ENCODE measurements at places on chromosomes 12 and 14.

- DNase-seq = no peak
These were observed 131.7 kb downstream of the C12orf75 start for GRCh38 chr12:105461944-105462762.

- no peak for DNase-seq
These were observed 7.6 kb downstream of the KIF26A start for GRCh38 chr14:104145826-104146601.

GRCh38 chr12:10590966-10591365 lies 22.4 kb downstream of the MAGOHB start:
- no peak for DNase-seq

DNA sequence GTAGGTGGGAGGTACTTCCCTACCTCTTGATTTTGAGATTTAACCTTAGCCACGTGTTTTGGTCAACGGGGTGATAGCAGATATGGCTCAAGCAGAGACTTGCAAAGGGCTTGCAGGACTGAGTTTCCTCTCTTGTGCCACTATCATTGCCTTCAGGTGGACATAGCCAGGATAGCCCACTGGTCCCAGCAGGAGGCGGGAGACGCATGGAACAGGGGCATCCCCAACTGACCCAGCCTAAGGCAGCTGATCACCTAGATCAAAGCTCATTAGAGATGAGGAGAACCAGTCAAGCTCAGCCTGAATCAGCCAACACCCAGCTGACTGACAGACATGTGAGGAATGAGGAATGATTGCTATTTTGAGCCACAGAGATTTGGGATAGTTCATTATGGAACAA lies 49.6 kb downstream of the CALM1 start:
- DNase-seq = no peak

- no peak for DNase-seq
These were observed 82.8 kb downstream of the TNFAIP2 start for GRCh38 chr14:103206023-103206481.

GRCh38 chr12:47067771-47068431 lies 11.5 kb upstream of the PCED1B start:
- DNase-seq = no peak

- DNase-seq = peak; percentile 36
These were observed 206.5 kb downstream of the SLC41A2 start for GRCh38 chr12:104751594-104751993.

DNA sequence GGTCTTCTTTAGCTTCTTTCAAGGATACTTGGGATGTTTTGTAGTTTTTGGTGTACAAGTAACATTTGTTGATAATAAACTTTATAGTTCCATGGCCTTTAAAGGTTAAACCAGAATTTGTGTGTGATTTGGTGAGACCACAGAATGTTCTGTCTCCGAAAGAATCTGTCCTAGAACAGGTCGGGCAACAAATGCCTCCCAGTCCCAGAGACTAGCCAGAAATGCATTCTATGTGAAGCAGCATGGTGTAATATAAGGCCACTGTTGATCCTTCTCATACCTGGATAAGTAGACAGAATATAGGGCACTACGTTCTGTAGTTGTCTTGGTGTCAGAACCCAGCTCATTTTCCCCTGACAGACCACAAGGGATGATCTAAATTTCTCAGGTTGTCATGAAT lies 10.0 kb downstream of the STYK1 start:
- DNase-seq = no peak
